ENCODE measurements at places on chromosomes 16 and 17.
A peak's percentile ranks its signal among the peaks of the same experiment; 100 is the strongest.

DNA sequence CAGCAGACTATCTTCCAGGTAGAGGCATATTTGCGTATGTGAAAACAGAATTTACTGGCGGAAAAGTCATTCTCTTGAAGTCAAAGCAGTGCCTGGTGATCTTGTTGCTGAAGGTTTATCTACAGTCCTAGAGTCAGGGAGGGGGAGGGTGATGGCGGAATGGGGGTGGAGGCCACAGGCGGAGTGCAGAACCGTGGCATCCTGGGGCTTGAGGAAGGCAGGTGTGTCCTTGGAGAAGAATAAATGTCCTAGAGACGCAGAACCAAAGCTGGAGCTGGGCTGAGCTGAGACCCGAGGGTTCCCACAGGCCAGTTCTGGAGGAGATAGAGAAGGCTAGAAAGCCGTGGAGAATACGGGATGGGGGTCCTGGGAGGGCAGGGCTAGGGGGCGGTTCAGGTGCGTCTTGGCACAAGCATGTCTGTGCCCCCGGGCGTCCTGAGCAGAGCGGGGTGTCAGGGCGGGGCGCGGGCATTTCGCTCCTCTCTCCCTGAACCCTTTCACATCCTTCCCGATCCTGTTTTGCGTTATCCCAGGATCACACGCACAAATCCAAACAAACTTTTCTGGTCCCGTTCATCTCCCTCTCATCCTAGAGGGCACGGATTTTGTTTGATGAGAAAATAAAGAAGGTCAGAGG lies 76.9 kb upstream of the CREBBP start:
- no peak for DNase-seq

DNA sequence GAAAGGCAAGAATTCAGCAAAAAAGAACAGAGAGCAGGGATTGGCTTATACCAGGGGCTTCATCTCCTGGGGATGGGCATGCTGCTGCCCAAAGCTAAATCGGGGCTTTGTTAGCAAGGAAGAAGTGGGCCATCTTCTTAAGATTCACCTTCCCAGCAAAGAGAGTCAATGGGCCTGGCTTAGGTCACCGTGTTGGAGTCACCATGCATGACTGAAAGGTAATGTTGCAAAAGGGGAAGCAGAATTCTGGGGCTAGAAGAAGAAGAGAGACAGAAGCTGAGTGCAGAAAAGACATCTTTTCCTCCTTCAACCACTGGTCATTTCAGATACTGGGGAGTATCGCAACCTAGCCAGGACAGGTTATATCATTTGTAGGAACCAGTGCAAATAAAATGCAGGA lies 76.3 kb upstream of the KIFC3 start:
- DNase-seq: no peak

GRCh38 chr17:75704963-75705875 lies 16.0 kb upstream of the ITGB4 start:
- DNase-seq: no peak

- DNase-seq: peak; percentile 27
Measured at GRCh38 chr17:31318298-31318801, 3.1 kb downstream of the EVI2A start.
